ENCODE measurements at places on chromosomes 6 and 20. TPM values are rescaled to one million over a fixed set of nuclear protein-coding genes. Genes with fewer than 3 reads are reported as not detected.

The C20orf144 gene
- 0.12 TPM for total RNA-seq

The CST3 gene
- total RNA-seq: 364 TPM

The ATP9A gene
- 13.0 TPM for total RNA-seq

The PLA2G7 gene
- total RNA-seq: not detected

The LST1 gene
- total RNA-seq: 0.37 TPM

The TINAG gene
- 0.08 TPM for total RNA-seq

The BTNL2 gene
- total RNA-seq: not detected

The TCF21 gene
- total RNA-seq: not detected

The SLC17A1 gene
- total RNA-seq: not detected
